Glutamatergic neuron (in vitro differentiated cells): ENCODE measurements at places on chromosomes 7 and 10. TPM values are rescaled to one million over a fixed set of nuclear protein-coding genes. Genes with fewer than 3 reads are reported as not detected.

GRCh38 chr10:80072584-80072983 lies 5.9 kb upstream of the TMEM254 start:
- no peaks in the 10 kb centered on the region for H3K36me3 ChIP-seq
- no peak overlapping the region for H3K4me3 ChIP-seq
- H3K27ac ChIP-seq = no peak overlapping the region
- DNase-seq = no peak

GRCh38 chr7:157676456-157677255 lies 339.9 kb downstream of the DNAJB6 start:
- no peak overlapping the region for H3K4me3 ChIP-seq
- peaks cover 7% of the 10 kb centered on the region for H3K4me1 ChIP-seq
- H3K27me3 ChIP-seq = peaks cover 9% of the 10 kb centered on the region
- no peaks in the 10 kb centered on the region for H3K36me3 ChIP-seq

DNA sequence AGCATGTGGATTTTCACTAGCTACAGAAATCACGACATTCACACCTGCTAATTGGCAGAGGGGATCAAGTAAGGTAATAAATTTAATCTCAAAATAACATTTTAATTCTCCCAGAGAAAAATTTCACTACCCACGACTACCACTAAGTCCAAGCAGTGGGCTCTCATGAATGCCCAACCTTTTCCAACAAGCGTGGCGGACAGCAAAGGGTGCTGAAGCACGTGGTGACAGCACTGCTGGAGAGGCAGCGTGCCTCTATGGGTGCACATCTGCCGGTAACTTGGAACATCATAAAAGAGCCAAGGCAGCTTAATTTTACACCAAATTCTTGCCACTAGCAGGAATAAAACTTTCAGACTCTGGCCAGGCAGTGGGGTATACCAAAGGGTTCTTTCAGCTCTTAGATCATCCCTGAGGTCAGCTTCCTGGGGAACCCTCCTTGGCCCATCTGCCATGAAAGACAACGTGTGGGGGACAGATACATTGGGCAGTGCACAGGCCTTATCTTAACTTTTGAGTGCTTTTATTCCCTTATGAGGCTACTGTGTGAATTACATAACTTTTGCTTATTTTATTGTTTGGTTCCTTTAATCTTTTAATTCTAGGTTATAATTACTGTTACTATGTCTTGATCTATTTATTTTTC lies 206.7 kb upstream of the KCTD7 start:
- DNase-seq = no peak
- H3K27ac ChIP-seq = peak overlapping the region; percentile 48
- H3K27me3 ChIP-seq = peaks cover 2% of the 10 kb centered on the region
- no peaks in the 10 kb centered on the region for H3K36me3 ChIP-seq
- H3K4me3 ChIP-seq = peak overlapping the region; percentile 20

DNA sequence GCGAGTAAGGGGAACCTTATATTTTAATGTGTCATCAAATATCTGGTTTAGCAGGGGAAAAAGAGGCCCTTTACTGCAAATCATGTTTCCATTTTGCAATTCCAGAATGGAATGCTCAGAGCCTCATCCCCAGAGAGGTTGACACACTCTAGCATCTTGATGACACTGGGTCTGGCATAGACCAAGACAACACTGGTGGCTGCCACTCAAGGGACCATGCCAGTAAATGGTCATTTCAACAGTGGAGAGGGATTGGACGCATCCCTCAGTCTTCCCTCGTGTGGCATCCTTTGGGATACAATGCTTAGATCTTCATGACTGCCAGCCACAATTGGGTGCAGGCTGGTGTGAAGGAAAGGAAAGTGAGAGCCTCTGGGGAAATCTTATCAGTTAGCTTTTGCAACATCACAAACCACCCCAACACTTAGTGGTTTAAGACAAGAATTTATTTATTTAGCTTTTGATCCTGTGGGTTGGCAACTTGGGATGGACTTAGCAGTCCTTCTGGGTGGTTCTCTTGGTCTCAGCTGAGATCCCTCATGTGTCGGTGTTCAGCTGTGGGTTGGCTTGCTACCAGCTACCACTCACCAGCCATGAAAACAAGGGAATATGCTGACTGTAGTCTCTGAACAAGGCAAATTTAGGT lies 21.6 kb downstream of the TACC2 start:
- peaks cover 3% of the 10 kb centered on the region for H3K27me3 ChIP-seq
- H3K36me3 ChIP-seq = no peaks in the 10 kb centered on the region
- no peak overlapping the region for H3K27ac ChIP-seq
- no peak for DNase-seq
- no peak overlapping the region for H3K4me3 ChIP-seq

DNA sequence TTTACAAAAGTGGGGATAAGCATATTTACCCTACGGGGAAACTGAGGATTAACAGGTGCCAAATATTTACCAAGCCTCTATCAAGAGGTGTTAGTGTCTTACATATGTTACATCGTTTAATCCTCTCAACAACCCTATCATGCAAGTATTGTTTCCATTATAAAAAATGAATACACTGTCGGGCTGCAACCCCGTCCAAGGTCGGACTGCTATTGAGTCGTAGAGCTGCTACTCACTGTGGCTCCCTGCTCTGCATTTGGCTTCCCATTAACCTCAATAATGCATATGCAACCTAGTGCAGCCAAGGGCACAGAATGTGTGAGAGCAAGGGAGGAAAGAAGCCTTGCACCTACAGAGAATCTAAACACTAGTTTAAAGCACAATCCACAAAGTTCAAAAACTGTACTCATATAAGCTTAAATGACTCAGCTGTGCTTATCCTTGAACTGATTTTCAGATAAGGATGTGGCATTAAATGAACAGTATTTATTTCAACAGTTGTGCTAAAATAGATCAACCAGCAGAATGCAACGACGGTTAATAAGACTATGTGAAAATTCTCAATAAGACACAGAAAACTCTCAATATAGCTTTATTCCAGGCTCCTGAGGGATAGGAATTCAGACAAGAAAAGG lies 49.9 kb downstream of the UBE2H start:
- H3K27ac ChIP-seq = no peak overlapping the region
- peaks cover 4% of the 10 kb centered on the region for H3K27me3 ChIP-seq
- DNase-seq = no peak
- no peak overlapping the region for H3K4me3 ChIP-seq

DNA sequence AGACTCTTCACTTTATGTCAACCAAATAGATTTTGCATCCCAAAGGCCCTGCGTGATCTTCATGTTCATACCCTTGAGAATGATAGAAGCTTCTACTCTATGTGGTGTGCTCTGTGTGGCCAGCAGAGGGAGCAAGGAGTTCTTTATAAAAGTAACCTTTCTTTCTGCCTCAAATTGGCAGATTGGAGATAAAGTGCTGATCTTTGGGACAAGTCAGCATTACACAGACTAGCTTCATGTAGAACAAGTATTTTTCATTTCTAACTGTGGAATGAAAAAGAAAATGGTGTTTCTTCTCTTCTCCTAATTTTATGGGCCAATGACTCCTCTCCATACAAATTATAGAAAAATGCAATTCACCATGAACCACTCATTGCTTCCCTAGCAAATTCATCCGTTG lies 1214.1 kb downstream of the SORCS1 start:
- H3K4me3 ChIP-seq = no peak overlapping the region
- peak; percentile 59 for DNase-seq
- no peaks in the 10 kb centered on the region for H3K27me3 ChIP-seq

DNA sequence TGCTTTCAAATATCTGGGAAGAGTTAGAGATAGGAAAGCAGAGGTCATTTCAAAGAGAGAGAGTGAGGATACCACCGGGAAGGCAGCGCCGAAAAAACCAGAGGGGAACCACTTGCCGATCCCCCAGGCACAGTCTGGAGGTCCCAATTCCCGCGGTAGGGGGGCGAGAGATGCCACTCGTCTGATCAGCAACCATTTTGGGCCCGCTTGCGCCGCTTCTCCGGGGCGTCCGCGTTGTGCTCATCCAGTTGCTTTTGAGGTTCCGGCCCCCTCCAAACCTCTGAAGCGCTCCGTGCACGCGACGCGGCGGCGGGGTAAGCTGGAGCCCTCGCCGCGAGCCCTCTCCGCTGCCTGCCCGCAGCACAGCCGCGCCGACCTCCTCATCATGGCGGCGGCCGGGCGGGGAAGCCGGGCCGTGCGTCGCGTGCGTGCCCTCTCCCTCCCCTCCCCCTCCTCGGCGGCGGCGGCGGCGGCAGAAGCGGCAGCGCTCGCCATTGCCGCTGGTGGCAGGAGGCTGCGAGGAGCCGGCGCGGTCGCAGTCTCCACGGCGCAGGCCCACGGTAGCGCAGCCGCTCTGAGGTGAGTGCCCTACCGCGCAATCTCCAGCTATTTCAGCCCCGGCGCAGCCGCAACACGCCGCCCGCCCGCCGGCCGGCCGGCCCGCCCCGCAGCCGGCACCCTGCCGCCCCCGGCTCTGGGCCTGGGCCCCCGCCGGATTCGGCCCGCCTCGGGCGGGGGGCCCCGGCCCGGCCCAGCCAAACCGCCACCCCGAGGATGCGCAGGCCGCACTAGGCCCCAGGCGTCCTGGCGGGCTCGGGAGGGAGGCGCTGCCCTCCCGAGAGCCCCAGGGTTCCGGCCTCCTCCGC lies at the start of gene NRF1:
Gene NRF1, plus strand, starts transcription at position 475 of the 866 bp plus-strand sequence. CDS start 45,632 bp downstream, outside the sequence.
- peaks cover 8% of the 10 kb centered on the region for H3K27me3 ChIP-seq
- peak within 1 kb of the TSS; percentile 97 for H3K27ac ChIP-seq
- no peaks in the 10 kb centered on the region for H3K36me3 ChIP-seq
- DNase-seq = peak; percentile 95

GRCh38 chr7:35480806-35481205 lies 214.1 kb downstream of the HERPUD2 start:
- no peak overlapping the region for H3K27ac ChIP-seq
- no peak for DNase-seq
- peaks cover 46% of the 10 kb centered on the region for H3K36me3 ChIP-seq
- peaks cover 10% of the 10 kb centered on the region for H3K4me1 ChIP-seq

- no peaks in the 10 kb centered on the region for H3K36me3 ChIP-seq
- DNase-seq = no peak
- peaks cover 6% of the 10 kb centered on the region for H3K27me3 ChIP-seq
- H3K27ac ChIP-seq = peak overlapping the region; percentile 38
Measured at GRCh38 chr7:74017125-74017524, 10.8 kb upstream of the ELN start.

- H3K27me3 ChIP-seq = no peaks in the 10 kb centered on the region
- no peak overlapping the region for H3K4me3 ChIP-seq
- no peak for DNase-seq
- no peaks in the 10 kb centered on the region for H3K36me3 ChIP-seq
Measured at GRCh38 chr7:7916064-7916463, 52.5 kb upstream of the GLCCI1 start.

DNA sequence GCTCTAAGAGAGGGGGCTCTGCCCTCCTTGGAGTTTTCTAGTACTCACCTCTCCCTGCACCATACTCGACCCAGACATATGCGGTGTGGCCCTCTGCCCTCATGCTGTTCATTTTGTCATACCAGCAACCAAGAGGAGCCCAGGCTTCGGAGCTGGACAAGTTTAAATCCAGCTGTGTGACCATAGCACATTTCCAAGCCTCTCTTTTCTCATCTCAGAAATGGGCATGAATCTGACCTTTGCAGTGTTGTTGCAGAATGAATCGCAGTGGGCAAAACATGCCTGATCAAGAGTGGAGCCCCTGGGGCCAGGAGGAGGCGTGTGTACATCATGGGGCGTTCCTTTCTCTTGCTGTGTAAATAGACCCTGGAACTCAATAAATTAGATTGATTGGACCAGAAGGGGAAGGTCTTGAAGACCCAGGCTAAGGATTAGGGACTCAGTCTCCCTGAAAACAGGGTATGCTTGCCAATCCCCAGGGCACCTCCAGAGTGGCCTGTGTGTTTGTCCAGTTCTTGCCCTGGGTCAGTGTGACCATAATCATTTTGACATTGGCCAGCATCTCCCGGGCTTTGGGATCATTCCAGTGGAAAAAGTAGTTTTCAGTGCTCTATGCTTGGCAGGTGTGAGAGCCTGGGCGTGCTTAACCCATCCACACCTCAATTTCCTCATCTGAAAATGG lies 59.6 kb downstream of the ZMIZ1 start:
- H3K36me3 ChIP-seq = no peaks in the 10 kb centered on the region
- peak overlapping the region; percentile 65 for H3K27ac ChIP-seq
- H3K4me3 ChIP-seq = peak overlapping the region; percentile 39

GRCh38 chr7:47401611-47402570 lies 180.0 kb downstream of the TNS3 start:
- no peak overlapping the region for H3K4me3 ChIP-seq
- no peak overlapping the region for H3K27ac ChIP-seq
- H3K27me3 ChIP-seq = peaks cover 4% of the 10 kb centered on the region
- no peaks in the 10 kb centered on the region for H3K4me1 ChIP-seq
- H3K36me3 ChIP-seq = peaks cover 6% of the 10 kb centered on the region

DNA sequence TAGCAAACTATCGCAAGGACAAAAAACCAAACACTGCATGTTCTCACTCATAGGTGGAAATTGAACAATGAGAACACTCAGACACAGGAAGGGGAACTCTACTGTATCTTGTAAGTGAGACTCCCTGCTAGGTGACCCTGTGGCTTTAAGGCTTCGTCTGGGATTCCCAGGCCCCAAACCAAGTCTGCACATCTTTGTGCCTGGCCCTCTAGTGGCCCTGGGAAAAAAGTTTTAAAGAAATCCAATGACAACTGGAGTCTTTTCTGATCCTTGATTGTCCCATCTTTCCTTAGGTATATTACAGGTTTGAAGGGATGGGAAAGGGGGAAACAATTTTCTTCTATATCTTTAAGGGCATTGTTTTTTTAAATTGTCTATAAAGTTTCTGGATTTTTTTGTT lies 10.6 kb upstream of the LIPM start:
- no peaks in the 10 kb centered on the region for H3K36me3 ChIP-seq
- no peak overlapping the region for H3K27ac ChIP-seq
- no peaks in the 10 kb centered on the region for H3K27me3 ChIP-seq
- DNase-seq = peak; percentile 25
- H3K4me3 ChIP-seq = no peak overlapping the region
- H3K4me1 ChIP-seq = no peaks in the 10 kb centered on the region

DNA sequence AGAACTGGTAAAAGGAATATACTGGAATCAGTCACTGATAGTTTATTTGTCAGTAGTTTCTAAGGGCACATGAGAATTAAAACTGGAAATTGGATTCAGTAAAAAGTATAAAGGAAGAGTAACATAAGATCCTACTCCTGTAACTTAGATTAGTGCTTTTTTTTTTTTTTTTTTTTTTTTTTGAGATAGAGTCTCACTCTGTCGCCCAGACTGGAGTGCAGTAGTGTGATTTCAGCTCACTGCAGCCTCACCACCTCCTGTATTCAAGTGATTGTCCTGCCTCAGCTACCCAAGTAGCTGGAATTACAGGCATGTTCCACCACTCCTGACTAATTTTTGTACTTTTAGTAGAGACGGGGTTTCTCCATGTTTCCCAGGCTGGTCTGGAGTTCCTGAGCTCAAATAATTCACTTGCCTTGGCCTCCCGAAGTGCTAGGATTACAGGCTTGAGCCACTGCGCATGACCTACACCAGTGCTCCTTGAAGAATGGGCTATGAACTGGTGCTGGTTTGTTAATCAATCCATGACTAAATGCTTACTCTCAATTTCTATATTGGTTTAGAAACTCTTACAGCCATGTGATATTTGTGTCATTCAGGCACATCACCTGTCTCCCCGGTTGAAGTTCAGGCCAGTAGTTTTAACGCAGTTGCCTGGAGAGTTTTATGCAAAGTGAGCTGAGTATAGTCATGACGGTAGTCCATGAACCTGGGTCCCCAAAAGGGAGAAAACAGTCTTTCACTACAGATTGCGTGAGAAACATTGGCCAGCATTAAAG lies 65.0 kb downstream of the ZEB1 start:
- no peak overlapping the region for H3K4me3 ChIP-seq
- H3K4me1 ChIP-seq = peaks cover 10% of the 10 kb centered on the region
- H3K27me3 ChIP-seq = no peaks in the 10 kb centered on the region
- H3K27ac ChIP-seq = no peak overlapping the region

ZNF853 gene
- 5.5 TPM for total RNA-seq

TEX36 gene
- not detected for total RNA-seq

AP4M1 gene
- total RNA-seq = 25.9 TPM

HOXA2 gene
- not detected for total RNA-seq

MYH16 gene
- not detected for total RNA-seq

PTF1A gene
- total RNA-seq = not detected

SEMA3E gene
- total RNA-seq = 0.96 TPM

MBLAC1 gene
- 3.3 TPM for total RNA-seq

BAIAP2L1 gene
- total RNA-seq = 0.66 TPM
